ENCODE measurements at places on chromosomes 1 and 21.

- DNase-seq, result no peak
Measured at GRCh38 chr1:22221233-22221780, 78.4 kb upstream of the WNT4 start.

- no peak for DNase-seq
Measured at GRCh38 chr1:180251526-180252305, 21.7 kb downstream of the LHX4 start.

GRCh38 chr1:101030881-101031280, 5.3 kb upstream of the DPH5 start:
- DNase-seq, result no peak

GRCh38 chr1:67355745-67356424, 48.2 kb downstream of the IL12RB2 start:
- DNase-seq, result no peak

GRCh38 chr1:111821121-111821745, 65.5 kb downstream of the DDX20 start:
- DNase-seq, result no peak

GRCh38 chr1:53642215-53642555, 96.8 kb downstream of the GLIS1 start:
- no peak for DNase-seq

- DNase-seq, result no peak
Measured at GRCh38 chr1:42380586-42381279, at the start of gene RIMKLA. RIMKLA (plus strand) TSS chr1:42380792; CDS start chr1:42380935, 143 bp downstream.

DNA sequence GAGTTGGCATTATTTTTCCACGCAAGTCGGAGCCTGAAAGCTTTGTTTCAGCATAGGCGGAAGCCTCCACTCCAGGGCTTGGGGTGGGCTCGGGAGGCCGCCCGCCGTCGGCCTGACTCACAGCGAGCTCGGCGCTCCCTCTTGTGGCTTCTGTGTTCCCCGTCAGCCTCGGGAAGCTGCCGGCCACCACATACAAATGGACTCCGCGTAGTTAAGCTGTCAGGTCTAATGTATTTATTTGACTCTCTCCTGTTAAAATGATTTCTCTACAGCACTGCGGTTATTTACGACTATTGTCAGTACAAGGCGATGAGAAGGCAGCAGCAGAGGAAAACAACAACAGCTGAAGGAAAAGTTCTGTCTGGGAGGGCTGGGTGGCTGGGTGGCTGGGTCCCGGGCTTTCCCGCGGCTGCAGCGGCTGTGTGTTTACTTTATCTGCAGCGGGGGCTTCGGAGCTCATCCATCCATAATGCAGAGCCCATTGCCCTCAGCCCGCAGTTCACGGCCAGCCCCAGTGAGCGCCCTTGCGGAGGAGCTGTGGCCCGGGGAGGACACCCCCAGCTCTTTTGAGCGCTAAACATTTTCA, 375.7 kb upstream of the CAMK1G start:
- no peak for DNase-seq

- DNase-seq, result no peak
Measured at GRCh38 chr1:79895573-79895972, 889.0 kb upstream of the ADGRL4 start.

GRCh38 chr1:26582836-26583460, 53.4 kb downstream of the RPS6KA1 start:
- DNase-seq, result peak; percentile 21

GRCh38 chr1:203491664-203492063, 2.3 kb upstream of the OPTC start:
- DNase-seq, result no peak

GRCh38 chr1:64404202-64404601, 65.7 kb upstream of the CACHD1 start:
- no peak for DNase-seq

GRCh38 chr1:60639287-60639686, 443.1 kb upstream of the NFIA start:
- no peak for DNase-seq

- DNase-seq, result no peak
Measured at GRCh38 chr1:210377731-210378333, 49.1 kb downstream of the HHAT start.

- DNase-seq, result no peak
Measured at GRCh38 chr1:53296117-53296749, 31.6 kb downstream of the LRP8 start.

DNA sequence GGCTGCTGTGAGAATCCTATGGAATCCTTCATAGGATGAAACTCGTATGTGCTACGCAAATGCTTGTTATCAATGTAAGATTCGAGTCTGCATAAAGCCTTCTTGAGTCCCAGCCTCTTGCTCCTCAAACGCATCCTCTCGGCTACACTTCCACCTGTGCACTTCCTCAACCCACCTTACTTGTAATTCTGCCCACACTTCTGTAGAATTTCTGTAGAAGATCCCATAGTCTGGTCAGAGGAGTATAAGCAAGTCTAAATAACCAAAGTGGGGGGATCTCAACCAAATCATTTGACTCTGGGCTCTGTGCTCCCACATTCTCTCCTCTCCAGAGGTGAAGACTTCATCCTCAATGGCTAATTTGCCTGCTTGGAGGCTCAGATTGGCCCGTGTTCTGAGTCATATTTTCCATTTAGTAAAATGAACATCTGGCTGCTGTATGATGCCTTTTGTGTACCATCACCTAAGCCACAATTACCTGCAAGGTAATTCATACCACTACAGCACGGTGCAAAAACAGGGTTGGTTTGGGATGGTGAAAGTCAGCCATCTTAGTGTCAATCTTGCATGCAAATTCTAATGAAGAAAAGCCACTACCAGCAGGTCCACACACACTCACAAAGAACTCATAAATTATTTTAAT, 63.2 kb downstream of the ITPKB start:
- DNase-seq, result no peak

DNA sequence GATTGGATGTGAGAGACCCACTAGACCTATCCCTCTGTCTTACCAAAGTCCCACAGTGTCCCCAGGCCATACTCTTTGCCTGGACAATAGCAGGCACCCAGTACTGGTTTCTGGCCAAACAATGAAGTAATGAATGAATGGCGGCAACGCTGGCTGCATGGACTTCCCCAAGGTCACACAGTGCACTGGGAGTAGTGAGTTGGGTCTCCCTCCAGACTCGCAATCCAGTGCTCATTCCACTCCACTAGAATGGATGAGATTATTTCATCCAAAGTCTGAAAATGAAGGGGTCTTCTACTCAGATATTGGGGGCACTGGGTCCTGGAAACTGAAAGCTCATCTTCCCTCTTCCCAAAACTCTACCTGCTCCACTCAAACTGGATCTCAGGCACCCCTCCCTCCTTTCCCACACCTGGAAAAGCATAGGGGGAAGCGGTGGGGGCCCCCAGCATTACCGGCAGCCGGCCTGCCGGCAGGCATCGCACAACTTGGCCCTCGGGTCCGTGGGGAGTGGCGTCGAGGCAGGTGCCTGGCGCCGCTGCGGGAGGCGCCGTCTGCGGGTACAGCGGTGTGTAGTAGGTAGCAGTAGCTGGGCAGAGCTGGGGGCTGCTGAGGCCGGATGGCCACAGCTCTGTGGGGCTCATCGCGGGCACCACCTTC, 816 bp downstream of the E2F2 start:
- DNase-seq, result no peak

GRCh38 chr21:27275294-27275927, 308.5 kb upstream of the ADAMTS5 start:
- no peak for DNase-seq

Measured in stimulated activated CD4-positive, alpha-beta T cell treated with anti-CD3 and anti-CD28 coated beads, TNF-alpha, amount 100 ng/mL, for 4 hours (primary cell).